ENCODE measurements at places on chromosomes 5 and 9.

- no peak for DNase-seq
Observed at GRCh38 chr5:16593628-16594027, 23.2 kb downstream of the RETREG1 start.

GRCh38 chr9:129886226-129887174 is 51.2 kb downstream of the USP20 start:
- DNase-seq, result no peak

DNA sequence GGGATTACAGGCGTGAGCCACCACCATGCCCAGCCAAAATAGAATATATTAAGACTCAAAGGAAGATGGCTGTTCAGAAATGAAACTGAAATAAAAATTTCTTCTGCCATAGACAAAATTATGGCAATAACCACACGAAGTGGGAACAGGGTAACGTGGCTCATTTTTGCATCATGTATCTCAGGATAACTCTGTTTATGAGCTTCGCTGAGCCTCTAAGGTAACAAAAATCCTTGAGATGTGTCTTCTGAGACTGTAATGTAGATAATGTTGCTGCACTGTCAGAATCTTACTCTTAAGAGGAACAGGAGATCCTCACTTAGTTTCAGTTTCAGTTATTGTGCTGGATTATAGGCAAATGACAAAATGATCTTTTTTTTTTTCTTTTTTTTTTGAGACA is 153.8 kb downstream of the GOLPH3 start:
- DNase-seq, result no peak

DNA sequence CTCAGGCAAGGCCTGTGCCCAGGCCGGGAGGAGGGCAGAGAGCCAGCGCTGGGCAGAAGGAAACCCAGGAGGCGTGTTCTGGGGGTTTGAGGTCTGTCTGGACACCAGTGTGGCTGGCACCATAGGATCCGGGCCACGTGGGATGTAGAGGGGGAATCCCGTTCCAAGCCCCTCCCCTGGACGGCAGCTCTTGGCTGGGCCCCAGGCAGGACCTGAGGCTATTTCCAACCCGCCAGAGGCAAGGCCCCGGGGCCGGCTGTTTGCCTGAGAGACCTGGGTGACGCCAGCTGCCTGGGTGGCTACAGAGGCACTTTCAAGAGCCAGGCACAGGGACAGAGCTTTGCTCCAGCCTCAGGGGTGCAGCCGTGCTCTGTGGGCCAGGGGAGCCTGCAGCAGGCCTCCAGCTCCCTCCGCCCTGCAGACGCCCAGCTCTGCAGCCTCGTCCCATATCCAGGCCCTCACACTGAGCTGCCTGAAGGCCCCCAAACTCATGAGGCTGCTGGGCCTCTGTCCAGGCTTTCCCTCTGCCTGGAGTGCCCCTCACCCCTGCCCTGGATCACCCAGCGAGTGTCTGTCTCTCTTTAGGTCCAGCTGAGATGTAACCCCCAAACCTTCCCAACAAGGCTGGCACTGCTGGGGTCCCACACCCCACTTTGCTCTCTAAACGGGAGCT is 56.6 kb upstream of the EGFL7 start:
- DNase-seq, result no peak

- DNase-seq, result no peak
Observed at GRCh38 chr9:20187318-20187717, 398.5 kb upstream of the SLC24A2 start.

DNA sequence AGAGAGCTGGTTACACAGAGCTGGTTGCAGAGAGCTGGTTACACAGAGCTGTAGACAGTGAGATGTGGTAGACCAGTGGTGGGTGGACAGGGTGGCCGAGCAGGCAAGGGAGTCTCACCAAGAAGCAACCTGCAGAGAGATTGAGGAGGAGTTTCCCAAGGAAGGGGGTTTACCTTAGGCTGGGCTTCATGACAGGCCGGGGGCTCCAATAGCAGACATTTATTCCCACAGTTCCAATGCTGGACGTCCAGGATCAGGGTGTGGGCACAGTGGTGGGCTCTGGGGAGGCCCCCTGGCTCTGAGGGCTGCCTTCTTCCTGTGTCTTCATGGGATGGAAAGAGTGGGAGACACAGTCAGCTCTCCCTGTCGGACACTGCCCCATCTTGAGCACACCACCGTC is 386.9 kb upstream of the IRX4 start:
- no peak for DNase-seq

DNA sequence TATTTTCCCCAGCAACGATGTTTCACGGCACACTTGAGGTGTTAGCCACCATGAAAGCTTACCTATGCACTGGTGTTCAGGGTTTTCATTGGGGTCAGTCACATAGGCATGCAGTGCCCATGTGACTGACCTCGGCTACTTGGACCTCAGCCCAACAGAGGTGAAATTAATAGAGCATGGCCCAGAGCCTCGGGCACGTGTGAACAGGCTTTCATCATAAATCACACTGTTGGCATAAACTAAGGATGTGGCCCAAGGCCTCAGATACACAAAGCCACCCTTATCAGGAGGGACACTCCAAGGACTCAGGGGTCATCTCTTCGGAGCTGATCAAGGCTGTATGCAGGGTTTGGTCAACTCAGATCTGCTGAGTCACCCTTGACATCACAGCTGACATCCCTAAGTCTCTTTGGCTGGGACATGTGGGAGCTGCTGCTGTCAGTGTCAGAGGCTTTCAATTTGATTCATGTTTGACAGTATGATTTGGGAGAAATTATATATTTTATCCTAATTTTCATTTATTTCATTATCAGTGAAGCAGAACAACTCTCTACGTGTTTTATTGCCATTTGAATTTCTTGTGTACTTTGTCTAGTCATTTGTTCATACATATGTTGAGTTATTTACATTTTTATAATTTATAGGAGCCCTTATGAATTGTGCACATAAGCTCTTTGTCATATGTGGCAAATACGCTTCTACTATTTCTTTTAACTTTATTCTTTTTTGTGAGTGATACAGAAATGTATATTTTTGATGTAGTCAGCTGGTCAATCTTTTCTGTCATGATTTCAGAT is 59.7 kb upstream of the ANKRD33B start:
- no peak for DNase-seq

- DNase-seq, result no peak
Observed at GRCh38 chr5:999032-999501, 9.5 kb upstream of the NKD2 start.

- DNase-seq, result no peak
Observed at GRCh38 chr5:112119508-112119907, 299.6 kb downstream of the EPB41L4A start.

DNA sequence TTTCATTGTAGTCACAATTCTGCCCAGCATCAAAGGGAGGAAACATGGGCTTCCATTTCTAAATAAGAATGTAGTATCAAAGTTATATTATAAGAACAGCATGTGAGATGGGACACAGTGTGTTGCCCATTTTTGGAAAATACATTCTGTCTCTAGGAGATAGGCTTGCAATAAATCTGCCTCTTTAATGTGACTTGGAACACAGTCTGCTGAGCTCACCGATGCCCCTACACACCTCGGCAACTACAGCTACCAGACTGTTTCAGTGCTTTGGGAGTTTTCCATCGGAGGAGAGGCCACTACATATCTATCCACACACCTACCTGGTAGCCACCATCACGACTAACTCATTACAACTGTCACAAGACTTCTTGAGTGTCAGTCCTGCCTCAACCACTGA is 18.9 kb upstream of the FCHO2 start:
- DNase-seq, result no peak

DNA sequence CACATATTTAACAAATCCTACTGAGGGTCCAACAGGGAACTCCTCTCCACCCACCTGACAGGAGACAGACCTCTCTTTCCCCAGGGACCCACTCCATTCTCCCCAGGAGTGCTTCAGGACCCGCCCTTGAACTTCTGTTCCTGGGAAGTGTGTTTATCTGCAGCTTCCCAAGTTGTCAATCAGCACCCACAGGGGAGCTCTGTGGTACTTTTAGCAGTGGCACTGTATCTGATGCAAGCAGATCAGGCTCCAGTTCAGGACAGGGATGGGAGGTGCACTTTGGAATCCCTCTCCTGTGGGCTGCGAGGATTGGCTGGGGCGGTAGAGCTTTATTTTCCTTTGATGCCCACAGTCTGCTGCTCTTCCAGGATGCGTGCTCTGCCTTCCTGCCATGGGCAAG is 8.7 kb downstream of the GALNT10 start:
- DNase-seq, result no peak

GRCh38 chr5:125023673-125024072 is 277.2 kb upstream of the ZNF608 start:
- no peak for DNase-seq

DNA sequence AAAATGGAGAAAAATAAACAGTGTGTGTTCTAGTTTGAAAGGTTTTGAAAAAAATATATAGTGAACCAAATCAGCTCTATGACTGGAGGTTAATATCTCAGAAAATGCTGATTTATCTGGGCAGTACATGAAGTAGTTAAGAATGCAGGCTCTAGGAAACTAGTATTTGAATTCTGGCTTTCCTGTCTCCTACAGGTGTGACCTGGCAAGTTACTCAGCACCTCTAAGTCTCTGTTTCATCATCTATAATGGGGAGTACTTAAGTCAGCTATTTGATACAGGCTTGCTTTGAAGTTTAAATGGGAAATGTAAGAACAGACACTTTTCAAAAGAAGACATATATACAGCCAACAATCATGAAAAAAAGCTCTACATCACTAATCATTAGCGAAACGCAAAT is 5.2 kb downstream of the GRAMD2B start:
- DNase-seq, result no peak

DNA sequence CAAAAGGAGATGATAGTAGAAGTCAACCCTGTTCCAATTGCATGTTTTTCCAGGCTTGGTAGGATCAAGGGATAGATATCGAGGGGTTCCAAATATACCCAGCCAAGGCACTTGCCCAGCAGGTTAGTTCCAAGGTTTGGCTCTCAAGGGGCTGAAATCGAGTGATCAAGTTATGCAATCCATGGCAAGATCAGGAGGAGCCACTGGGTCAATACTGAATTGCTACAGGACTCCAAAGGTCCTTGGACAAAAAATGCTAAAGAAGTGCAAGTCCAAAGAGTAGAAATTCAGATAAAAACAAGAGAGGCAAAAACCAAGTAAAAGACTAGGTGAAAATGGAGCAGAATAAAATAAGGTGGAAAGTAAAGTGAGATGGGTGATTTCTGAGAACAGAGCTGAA is 179.1 kb upstream of the RFX3 start:
- DNase-seq, result no peak

DNA sequence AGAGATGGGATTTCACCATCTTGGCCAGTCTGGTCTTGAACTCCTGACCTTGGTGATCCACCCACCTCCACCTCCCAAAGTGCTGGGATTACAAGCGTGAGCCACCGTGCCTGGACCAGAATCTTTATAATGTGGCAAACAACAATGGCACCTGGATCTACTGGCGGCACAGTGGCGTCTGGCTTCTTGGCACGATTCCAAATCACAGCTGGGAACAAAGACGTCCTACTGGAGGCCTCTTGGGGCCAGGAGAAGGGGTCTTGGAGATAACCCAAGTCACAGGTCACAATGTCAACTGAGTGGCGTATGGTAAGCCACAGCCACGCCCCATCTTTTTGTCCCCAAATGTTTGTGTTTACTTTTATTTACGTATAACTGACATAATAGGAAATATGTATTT is 77.8 kb upstream of the RAPGEF1 start:
- DNase-seq, result no peak

GRCh38 chr9:117535973-117536372 is 121.1 kb upstream of the ASTN2 start:
- DNase-seq, result no peak

DNA sequence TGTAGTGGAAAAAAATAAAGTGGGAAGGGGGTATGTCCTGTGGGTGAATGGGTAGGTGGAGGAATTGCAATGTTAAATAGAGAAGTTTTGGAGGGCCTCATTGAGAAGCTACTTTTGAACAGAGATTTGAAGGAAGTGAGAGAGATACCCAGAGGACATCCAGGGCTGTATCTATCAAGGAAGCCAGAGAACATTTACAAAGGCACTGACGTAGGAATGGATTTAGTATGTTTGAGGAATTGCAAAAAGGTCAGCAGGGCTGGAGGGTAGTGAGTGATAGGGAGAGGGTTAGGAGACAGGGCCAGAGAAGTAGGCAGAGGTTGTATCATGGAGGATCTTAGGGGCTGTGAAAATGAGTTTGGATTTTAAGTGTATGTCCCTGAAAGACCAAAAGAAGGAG is 13.9 kb downstream of the PTTG1 start:
- DNase-seq, result no peak
